ENCODE measurements at places on chromosomes 5 and 9.

DNA sequence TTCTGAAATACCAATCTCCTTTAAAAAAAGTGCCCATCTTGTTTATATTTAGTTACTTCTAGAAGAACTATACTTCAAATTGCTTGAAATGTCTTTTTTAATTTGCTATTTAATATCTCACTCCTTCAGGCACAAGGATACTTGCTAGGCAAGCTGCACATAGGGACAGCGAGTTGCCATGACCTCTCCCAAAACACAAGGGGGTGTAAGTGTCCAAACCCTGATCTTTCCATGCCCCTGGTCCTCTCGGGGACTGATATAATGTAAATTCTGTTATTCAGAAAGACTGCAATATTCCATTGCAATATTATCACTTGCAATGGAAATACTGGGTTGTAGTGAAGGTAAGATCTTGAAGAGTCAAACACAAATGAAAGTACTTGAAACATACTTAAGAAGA is 480.4 kb downstream of the CETN3 start:
- H3K4me1 ChIP-seq: peaks cover 15% of the 10 kb centered on the region
- no peaks in the 10 kb centered on the region for H3K27me3 ChIP-seq
- H3K4me3 ChIP-seq: no peak overlapping the region
- DNase-seq: no peak

GRCh38 chr9:77907585-77907984 is 124.0 kb downstream of the GNAQ start:
- H3K4me3 ChIP-seq: no peak overlapping the region
- peaks cover 3% of the 10 kb centered on the region for H3K36me3 ChIP-seq
- peaks cover 43% of the 10 kb centered on the region for H3K4me1 ChIP-seq
- no peak overlapping the region for H3K27ac ChIP-seq
- no peak for DNase-seq

GRCh38 chr5:55920784-55921183 is 69.6 kb downstream of the IL31RA start:
- no peaks in the 10 kb centered on the region for H3K36me3 ChIP-seq
- H3K4me1 ChIP-seq: no peaks in the 10 kb centered on the region
- DNase-seq: no peak
- H3K4me3 ChIP-seq: no peak overlapping the region

- no peaks in the 10 kb centered on the region for H3K27me3 ChIP-seq
- no peak overlapping the region for H3K4me3 ChIP-seq
- H3K27ac ChIP-seq: no peak overlapping the region
- no peaks in the 10 kb centered on the region for H3K36me3 ChIP-seq
- no peak for DNase-seq
Measured at GRCh38 chr9:27387722-27388121, 90.8 kb upstream of the EQTN start.

DNA sequence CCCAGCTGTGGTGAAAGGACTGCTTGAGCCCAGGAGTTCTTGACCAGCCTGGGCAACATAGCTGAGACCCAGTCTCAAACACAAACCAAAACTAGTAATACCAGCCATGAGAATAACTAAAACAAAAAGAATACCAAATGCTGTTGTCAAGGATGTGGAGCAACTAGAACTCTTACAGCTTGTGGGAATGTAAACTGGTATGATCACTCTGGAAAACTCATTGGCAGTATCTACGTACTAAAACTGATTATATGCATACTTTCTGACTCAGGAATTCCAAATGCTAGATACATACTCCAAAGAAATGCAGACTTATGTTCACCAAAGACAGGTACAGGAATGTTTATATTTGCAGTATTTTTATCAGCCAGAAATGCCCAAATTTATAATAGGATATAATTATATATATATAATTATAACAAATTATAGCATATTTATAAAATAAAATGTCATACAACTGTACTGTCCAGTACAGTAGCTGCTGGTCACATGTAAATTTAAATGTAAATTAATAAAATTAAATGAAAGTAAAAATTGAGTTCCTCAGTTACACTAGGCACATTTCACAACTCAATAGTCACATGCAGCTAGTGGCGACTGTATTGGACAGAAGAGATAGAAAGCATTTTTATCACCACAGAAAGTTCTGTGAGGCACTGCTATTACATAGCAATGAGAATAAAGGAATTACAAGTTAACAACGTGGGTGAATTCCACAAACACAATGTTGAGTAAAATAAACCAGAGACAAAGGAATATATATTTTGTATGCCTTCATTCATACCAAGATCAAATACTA is 118.5 kb downstream of the GNAQ start:
- H3K4me1 ChIP-seq: peaks cover 63% of the 10 kb centered on the region
- H3K36me3 ChIP-seq: no peaks in the 10 kb centered on the region
- no peaks in the 10 kb centered on the region for H3K27me3 ChIP-seq
- no peak overlapping the region for H3K4me3 ChIP-seq
- DNase-seq: no peak

- no peaks in the 10 kb centered on the region for H3K4me1 ChIP-seq
- H3K36me3 ChIP-seq: no peaks in the 10 kb centered on the region
- H3K4me3 ChIP-seq: no peak overlapping the region
- H3K27me3 ChIP-seq: no peaks in the 10 kb centered on the region
- DNase-seq: no peak
Measured at GRCh38 chr9:72169178-72169577, 19.9 kb downstream of the GDA start.

DNA sequence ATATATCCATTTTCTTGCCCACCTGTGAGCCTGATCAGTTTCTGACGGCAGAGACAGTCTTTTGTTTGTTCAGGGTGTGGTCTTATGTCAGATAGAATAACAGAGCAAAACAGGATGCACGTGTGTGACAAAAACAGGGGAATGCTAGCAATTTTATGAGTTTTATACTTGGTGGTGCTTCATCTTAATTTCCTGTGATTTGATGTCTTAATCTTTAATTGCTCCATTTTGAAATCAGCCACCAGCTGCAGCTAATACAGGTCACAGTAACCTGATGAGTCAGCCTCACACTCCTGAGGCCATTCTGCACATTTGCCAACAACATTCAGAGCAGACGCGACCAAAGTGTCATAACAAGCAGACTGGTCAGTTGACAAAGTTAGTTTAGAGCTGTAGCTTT is 42.3 kb upstream of the JMY start:
- no peak overlapping the region for H3K4me3 ChIP-seq
- H3K27me3 ChIP-seq: no peaks in the 10 kb centered on the region
- no peak overlapping the region for H3K27ac ChIP-seq
- no peak for DNase-seq

GRCh38 chr5:162190-162564 is 29.1 kb upstream of the LRRC14B start:
- DNase-seq: no peak
- H3K27ac ChIP-seq: no peak overlapping the region
- no peaks in the 10 kb centered on the region for H3K27me3 ChIP-seq
- no peak overlapping the region for H3K4me3 ChIP-seq
- no peaks in the 10 kb centered on the region for H3K4me1 ChIP-seq
- H3K36me3 ChIP-seq: no peaks in the 10 kb centered on the region

- H3K27ac ChIP-seq: no peak overlapping the region
- no peaks in the 10 kb centered on the region for H3K4me1 ChIP-seq
- H3K27me3 ChIP-seq: no peaks in the 10 kb centered on the region
Measured at GRCh38 chr5:155313518-155313917, 300.0 kb downstream of the KIF4B start.

DNA sequence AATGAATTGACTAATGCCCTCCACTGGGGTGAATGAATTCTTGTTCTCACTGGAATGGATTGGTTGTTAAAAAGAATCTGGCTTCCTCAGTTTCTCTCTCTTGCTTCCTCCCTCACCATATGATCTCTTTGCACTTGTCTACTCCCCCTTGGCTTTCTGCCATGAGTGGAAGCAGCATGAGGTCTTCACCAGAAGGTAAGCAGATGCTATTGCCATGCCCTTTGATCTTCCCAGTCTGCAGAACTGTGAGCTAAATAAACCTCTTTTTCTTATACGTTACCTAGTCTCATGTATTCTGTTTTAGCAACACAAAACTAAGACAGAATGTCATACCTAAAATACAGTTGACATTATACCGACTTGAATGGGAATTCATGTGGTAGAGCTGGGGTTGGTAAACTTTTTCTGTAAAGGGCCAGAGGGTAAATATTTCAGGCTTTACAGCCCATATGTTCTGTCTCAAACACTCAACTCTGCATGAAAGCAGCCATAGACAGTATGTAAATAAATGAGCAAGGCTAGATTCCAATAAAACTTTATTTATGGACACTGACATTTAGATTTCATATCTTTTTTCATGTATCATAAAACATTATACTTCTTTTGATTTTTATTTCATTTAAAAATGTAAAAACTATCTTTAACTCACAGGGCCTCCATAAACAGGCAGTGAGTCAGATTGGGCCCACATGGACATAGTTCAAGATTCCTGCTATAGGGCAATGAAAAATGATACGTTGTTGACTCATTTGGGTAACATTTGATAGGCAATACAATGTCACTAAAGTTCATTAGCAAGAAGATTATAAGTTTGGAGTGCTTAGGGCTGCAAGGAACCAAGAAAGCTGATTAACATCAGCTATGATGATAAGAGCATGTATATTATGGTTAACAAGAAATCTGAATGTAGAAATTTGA is 79.4 kb upstream of the TLE4 start:
- H3K4me1 ChIP-seq: no peaks in the 10 kb centered on the region
- no peak for DNase-seq
- H3K27ac ChIP-seq: no peak overlapping the region

GRCh38 chr5:71932655-71933338 is 174.5 kb upstream of the MAP1B start:
- H3K4me1 ChIP-seq: peaks cover 34% of the 10 kb centered on the region
- H3K36me3 ChIP-seq: no peaks in the 10 kb centered on the region
- H3K27me3 ChIP-seq: no peaks in the 10 kb centered on the region

DNA sequence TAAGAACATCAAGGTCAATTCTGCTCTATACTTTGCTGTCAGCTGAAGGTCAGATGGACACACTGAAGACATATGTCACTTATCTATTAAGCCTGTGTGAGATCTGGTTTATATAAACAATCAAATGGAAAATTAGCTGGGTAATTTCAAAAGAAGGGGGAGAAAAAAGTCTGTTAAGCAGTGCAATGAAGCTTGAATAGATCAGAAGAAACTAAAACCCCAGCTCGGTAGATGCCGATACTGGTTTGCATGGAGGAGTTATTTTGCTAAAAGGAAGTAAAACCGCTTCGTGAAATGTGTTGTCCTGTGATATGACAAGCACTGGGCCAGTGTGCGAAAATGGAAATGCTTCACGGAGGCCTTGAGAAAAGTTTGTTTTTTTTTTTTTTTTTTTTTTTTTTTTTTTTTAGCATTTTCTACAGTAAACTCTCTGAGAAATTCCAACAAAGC is 148.8 kb downstream of the MEF2C start:
- H3K27ac ChIP-seq: peak overlapping the region; percentile 80
- H3K36me3 ChIP-seq: no peaks in the 10 kb centered on the region
- no peaks in the 10 kb centered on the region for H3K27me3 ChIP-seq
- peak; percentile 33 for DNase-seq

DNA sequence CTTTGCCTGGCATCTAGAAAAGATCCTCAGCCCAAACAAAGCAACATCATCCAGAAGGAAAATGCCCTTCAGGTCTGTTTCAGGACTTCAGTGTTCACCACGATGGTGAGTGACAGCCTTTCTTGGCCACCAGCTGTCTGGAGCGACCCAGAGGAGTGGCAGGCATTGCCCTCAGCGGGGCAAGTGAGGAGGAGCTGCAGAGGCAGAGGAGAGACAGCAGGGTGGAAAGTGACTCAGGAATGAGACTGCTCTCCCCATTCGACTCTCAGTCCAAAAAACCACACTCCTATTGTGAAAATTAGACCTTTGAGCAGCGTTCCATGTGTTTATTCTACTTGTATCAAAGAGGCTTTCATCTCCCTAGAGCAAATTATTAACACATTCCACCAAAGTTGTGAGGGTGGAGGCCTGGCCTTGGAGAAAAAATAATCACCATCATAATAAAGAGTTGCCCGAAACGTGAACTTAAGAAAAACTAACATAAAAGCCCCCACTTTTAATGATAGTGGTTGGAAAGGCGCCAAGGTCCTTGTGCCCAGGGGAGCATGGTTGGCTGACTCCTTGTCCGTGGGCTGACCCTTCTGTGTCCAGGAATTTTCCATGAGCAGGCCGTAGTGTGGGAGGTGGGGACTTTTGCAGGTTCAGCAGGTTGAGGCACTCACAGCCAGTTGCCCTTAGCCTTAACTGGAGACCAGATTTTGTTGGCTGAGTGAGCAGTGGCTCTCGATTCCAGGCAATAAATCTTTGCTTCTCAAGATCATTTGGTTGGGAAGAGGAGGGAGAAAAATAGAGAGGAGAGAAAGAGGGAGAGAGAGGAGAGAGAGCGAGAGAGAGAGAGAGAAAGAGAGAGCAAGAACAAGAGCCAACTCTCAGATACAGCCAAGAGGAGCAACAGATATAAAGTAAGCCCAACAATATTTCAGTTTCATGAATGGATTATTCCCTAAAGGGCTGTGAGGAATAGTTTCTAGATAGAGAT is 125.9 kb upstream of the ANKRD55 start:
- DNase-seq: peak; percentile 68
- no peaks in the 10 kb centered on the region for H3K27me3 ChIP-seq
- no peak overlapping the region for H3K4me3 ChIP-seq
- peaks cover 42% of the 10 kb centered on the region for H3K4me1 ChIP-seq
- peak overlapping the region; percentile 32 for H3K27ac ChIP-seq
- H3K36me3 ChIP-seq: no peaks in the 10 kb centered on the region

DNA sequence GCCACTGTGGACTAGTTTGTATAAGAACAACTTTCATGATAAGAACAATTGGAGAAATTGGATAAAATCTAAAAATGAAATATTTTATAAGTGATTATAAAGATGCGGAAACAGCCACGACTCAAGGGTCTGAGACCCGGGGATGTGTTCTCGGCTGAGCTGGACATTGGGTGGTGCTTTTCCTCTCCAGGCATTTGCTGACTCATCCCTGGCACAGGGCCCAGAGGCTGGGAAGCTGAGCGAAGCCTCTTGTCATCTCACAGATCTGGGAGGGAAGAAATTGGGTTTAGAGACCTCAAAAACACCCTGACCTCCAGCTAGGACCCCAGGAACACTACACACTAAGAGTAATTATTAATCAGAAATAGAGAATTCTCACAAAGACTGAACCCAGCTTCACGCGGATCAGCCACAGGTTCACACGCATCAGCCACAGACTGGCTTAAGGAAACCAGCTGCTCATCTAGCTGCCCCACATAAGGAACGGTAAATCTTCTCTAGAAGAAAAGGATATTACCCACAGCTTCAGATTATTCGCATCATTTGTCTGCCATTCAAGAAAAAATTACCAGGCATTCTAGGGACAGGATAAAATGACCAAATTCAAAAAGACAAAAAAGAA is 2.8 kb upstream of the OR2V1 start:
- no peak overlapping the region for H3K27ac ChIP-seq
- DNase-seq: peak; percentile 76
- H3K4me3 ChIP-seq: no peak overlapping the region
- H3K27me3 ChIP-seq: no peaks in the 10 kb centered on the region

GRCh38 chr5:9547122-9547947 is 1.5 kb upstream of the SEMA5A start:
- H3K27me3 ChIP-seq: no peaks in the 10 kb centered on the region
- peak overlapping the region; percentile 81 for H3K4me3 ChIP-seq
- H3K36me3 ChIP-seq: peaks cover 24% of the 10 kb centered on the region

DNA sequence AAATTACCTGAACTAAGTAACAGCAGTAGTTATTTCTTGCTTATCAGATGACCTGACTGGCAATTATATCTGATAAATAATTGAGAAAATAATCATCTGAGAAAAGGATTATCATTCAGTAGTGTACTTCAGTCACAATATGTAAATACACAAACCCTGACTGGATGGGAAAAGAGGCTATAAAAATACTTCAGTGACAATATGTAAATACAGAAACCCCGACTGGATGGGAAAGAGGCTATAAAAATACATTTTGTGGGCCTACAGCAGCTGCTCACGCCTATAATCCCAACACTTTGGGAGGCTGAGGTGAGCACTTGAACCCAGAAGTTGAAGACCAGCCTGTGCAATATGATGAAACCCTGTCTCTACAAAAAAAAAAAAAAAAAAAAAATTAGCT is 11.1 kb downstream of the UBAP2 start:
- no peak overlapping the region for H3K4me3 ChIP-seq
- no peaks in the 10 kb centered on the region for H3K4me1 ChIP-seq
- H3K27ac ChIP-seq: no peak overlapping the region
- no peaks in the 10 kb centered on the region for H3K27me3 ChIP-seq
- no peaks in the 10 kb centered on the region for H3K36me3 ChIP-seq
